ENCODE measurements at places on chromosomes 12 and 14. TPM values are rescaled to one million over a fixed set of nuclear protein-coding genes. Genes with fewer than 3 reads are reported as not detected.

Gene DNAJC22
- 18.4 TPM for total RNA-seq

Gene ZNF705A
- total RNA-seq: not detected

Gene TOMM20L
- total RNA-seq: not detected

Gene SCN8A
- 1.2 TPM for total RNA-seq

Gene PRB2
- total RNA-seq: not detected

Gene TAC3
- not detected for total RNA-seq

Gene VDR
- total RNA-seq: 3.0 TPM

Gene OR6C76
- total RNA-seq: not detected

Gene OXA1L
- total RNA-seq: 158 TPM

Gene GPATCH2L
- 20.4 TPM for total RNA-seq

Gene TMEM179
- not detected for total RNA-seq

Gene CFAP73
- 0.09 TPM for total RNA-seq

Gene NEUROD4
- not detected for total RNA-seq

Gene LMNTD1
- total RNA-seq: not detected

Gene SYNDIG1L
- not detected for total RNA-seq

Gene FOXG1
- total RNA-seq: 0.10 TPM

Gene CCDC184
- total RNA-seq: 3.3 TPM

Gene ATG101
- total RNA-seq: 97.4 TPM

Gene TPH2
- total RNA-seq: not detected

Gene HOXC13
- 16.4 TPM for total RNA-seq

Gene RNASE7
- total RNA-seq: not detected

Gene SYT10
- not detected for total RNA-seq

Gene AP1G2
- 50.3 TPM for total RNA-seq

Gene TSHR
- total RNA-seq: not detected

Gene CKAP4
- 74.6 TPM for total RNA-seq

Gene TSPAN11
- 0.20 TPM for total RNA-seq

Gene EPS8
- total RNA-seq: 49.0 TPM

Gene CMA1
- total RNA-seq: not detected

Gene TAS2R43
- not detected for total RNA-seq

Gene RDH5
- 1.3 TPM for total RNA-seq

Gene GPR162
- 1.1 TPM for total RNA-seq

Gene PMCH
- not detected for total RNA-seq

Gene ACVR1B
- total RNA-seq: 16.3 TPM

Gene ACSM4
- total RNA-seq: not detected

Gene RBP5
- total RNA-seq: not detected

Gene SDR9C7
- not detected for total RNA-seq

Gene NRL
- total RNA-seq: 1.1 TPM

Gene FAM90A1
- total RNA-seq: not detected

Gene C12orf42
- not detected for total RNA-seq

Gene ARHGAP5
- total RNA-seq: 51.8 TPM

Gene CHFR
- 24.4 TPM for total RNA-seq

Gene NPFF
- not detected for total RNA-seq

Gene DEGS2
- total RNA-seq: 1.4 TPM

Gene KRT2
- total RNA-seq: not detected

Gene PTPN11
- total RNA-seq: 61.1 TPM

Gene CARMIL3
- 0.75 TPM for total RNA-seq

Gene PIK3C2G
- not detected for total RNA-seq

Gene GLIPR1
- 29.8 TPM for total RNA-seq

Gene GLT8D2
- total RNA-seq: 0.25 TPM

Gene CD9
- 289 TPM for total RNA-seq

Gene TCL1A
- not detected for total RNA-seq

Gene TM9SF1
- total RNA-seq: 67.1 TPM

Gene CACNA2D4
- not detected for total RNA-seq

Gene OLR1
- total RNA-seq: 1.3 TPM

Gene CPSF6
- total RNA-seq: 59.7 TPM

Gene PLEKHD1
- total RNA-seq: not detected

Gene MAP3K9
- 6.1 TPM for total RNA-seq

Measured in A549 treated with GW870086 at 1 μM for 4 hours (cell line).